ENCODE measurements at places on chromosomes 6 and 20.

DNA sequence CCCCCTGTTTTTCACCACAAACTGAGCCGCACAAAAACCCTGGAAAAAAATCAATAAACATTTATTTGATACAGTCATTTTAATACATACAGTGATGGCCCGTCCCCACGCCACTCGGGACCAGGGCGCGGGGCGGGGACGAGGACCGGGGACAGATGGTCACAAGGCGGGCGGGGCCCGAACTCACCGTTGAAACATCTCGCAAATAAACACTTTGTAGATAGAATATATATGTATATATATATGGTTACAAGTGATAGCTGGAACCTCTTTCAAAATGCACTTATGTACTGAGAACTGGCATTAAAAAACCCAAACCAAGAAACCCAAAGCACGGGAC is 418 bp upstream of the UCKL1 start:
- no peak for DNase-seq

- no peak for DNase-seq
These were observed 581.6 kb upstream of the FLRT3 start for GRCh38 chr20:14918976-14919375.

DNA sequence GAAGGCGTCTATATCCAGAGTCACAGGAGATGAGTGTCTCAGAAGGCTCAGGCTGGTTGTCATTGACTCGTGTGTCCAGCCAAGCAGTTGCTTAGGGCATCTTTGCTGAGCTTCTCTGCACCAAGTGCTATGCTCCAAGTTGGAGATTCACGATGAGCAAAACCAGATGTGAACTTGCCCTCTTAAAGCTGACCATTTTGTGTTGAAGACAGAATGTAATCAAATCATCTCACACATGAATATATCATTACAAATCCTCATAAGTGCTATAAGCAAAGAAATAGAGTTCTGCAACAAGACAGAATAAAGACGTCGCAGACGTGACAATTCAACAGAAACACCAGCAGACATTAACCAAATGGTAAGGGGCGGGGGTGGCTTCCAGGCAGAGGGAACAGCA is 103.9 kb downstream of the ALDH8A1 start:
- no peak for DNase-seq

GRCh38 chr20:51715163-51715855 is 52.9 kb downstream of the ATP9A start:
- no peak for DNase-seq

- no peak for DNase-seq
These were observed 4.2 kb downstream of the C6orf136 start for GRCh38 chr6:30651143-30651542.

All from inflammatory macrophage treated with lipopolysaccharide for 1 hour (primary cell).